ENCODE measurements at places on chromosomes 6 and 20.

- no peak for DNase-seq
Measured at GRCh38 chr6:70797625-70798024, 129.9 kb downstream of the SMAP1 start.

- no peak for DNase-seq
Measured at GRCh38 chr6:143015300-143015706, 45.4 kb upstream of the AIG1 start.

- DNase-seq = no peak
Measured at GRCh38 chr20:9514072-9514460, 324 bp upstream of the LAMP5 start.

GRCh38 chr6:158905277-158905676, 86.1 kb upstream of the EZR start:
- DNase-seq = no peak

GRCh38 chr6:11208267-11208666, 24.2 kb downstream of the NEDD9 start:
- DNase-seq = no peak

GRCh38 chr6:44624226-44624625, 236.7 kb downstream of the CDC5L start:
- DNase-seq = no peak

DNA sequence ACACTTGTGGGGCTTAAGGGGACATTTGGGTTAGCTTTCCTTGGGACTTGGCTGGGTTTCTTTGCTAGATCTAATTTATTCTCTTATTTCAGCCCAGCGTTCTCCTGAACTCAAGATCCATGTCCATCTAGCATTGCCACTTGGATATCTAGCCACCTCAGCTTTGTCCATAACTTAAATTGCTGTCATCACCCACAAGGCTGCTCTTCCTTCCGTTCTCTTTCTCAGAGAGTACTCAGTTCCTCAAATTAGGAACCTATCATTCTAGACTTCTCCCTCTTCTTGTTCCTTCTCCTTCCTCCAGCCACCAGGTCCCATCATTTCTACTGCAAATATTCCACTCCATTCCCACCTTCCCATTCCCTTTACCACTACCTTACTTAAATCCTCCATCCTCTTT, 4.3 kb downstream of the SMIM26 start:
- no peak for DNase-seq

DNA sequence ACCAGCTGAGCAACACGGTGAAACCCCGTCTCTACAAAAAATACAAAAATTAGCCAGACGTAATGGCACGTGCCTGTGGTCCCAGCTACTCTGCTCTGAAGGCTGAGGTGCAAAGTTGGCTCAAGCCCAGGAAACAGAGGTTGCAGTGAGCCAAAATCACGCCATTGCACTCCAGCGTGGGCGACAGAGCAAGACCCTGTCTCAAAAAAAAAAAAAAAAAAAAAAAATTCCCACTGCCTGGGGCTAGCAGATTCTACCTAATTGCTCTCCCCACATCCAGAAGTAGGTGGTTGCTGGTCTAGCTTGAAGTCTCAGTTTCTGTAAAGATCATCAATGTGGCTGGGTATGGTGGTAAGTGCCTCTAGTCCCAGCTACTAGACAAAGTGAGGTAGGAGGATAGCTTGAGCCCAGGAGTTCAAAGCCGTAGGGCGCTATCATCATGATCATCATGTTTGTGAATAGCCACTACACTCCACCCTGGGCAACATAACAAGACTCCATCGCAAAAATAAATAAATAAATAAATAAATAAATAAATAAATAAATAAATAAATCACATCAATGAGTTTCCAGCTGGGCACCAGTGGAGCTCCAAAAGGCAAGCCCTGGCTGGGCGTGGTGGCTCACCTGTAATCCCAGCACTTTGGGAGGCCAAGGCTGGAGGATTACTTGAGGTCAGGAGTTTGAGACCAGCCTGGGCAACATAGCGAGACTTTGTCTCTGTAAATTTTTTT, 6.3 kb upstream of the AP5S1 start:
- DNase-seq = no peak

GRCh38 chr6:6892744-6893583, 214.8 kb upstream of the RREB1 start:
- no peak for DNase-seq

DNA sequence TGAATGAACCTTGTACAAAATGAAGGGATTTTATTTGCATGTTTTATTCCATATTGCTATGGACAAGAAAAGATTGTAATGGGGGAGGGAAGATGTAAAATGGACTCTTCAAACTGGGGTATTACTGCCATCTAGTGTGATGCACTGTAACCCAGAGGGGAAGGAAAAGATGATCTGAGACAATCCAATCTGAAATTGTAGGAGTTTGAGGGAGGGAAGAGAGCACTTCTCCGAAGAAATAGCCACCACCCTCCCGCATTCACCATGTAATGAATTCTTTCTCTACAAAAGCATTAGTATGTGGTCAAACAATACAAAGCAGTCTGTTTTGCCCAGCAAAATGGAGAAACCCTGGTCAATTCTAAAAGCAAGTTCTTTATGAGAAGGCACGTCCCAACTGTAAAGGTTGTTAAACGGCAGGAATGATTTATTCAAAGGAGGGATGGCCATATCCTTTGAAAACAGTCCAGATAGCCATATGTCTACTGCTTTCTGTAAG, 679.5 kb upstream of the NRSN1 start:
- DNase-seq = no peak

GRCh38 chr20:62496568-62497218, 20.9 kb upstream of the GATA5 start:
- no peak for DNase-seq

GRCh38 chr6:131159578-131159977, 24.3 kb downstream of the AKAP7 start:
- no peak for DNase-seq

GRCh38 chr20:22762576-22763256, 178.3 kb upstream of the FOXA2 start:
- no peak for DNase-seq

- no peak for DNase-seq
Measured at GRCh38 chr6:46652232-46652602, 401 bp downstream of the CYP39A1 start.

GRCh38 chr6:132758689-132759088, 985 bp upstream of the VNN2 start:
- DNase-seq = no peak

- no peak for DNase-seq
Measured at GRCh38 chr6:113362301-113363047, 494.7 kb upstream of the MARCKS start.

- no peak for DNase-seq
Measured at GRCh38 chr20:38079353-38079752, 45.8 kb downstream of the RPRD1B start.

GRCh38 chr6:85402922-85403321, 47.0 kb upstream of the NT5E start:
- no peak for DNase-seq

- DNase-seq = no peak
Measured at GRCh38 chr6:11262242-11262641, 29.8 kb upstream of the NEDD9 start.

DNA sequence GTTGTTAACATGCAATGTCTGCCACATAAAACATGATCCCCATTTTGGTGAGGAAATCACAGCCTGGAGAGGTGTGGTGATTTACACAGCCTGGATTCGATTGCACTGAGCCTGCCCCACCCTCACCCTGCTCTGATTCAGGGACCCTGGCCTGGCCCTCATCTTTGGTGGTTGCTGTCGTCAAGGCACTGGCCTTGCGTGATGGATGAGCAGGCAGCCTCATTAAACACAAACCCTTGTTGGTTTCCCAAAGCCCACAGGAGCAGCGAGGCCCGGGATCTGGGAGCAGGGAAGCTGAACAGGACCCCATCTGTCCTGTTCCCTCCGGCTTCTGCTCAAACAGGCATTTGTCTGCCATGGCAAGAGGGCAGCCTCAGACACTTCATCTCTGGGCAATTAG, 70.8 kb downstream of the CHMP4B start:
- no peak for DNase-seq

DNA sequence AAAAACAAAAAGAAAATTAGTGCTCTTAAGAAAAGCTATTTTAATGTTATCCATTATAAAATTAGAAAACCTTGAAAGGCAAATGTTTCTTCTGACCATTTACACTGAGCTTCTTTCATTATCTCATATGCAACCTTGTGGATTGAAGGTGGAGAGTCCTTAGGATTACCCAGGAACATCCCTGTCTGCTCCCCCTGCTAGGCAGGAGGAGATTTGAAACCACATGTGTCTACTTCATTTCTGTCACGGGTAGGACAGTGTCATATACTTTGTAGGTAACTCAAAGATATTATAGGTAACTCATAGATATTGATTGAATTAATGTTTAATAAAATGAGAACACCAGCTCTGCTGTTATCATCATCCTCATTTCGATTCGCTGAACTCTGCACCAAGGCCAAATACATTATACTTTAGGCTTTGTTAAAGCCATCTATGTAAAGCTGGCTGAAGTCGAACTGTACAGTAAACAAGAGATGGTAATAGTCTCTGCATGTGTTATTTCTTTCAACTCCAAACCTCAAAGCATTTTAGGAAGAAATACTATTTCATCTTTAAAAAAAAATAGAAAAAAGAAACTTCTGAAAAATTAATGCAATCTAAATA, 49.5 kb downstream of the HDAC2 start:
- no peak for DNase-seq

GRCh38 chr20:64095927-64096326, 11.4 kb downstream of the NPBWR2 start:
- DNase-seq = no peak

DNA sequence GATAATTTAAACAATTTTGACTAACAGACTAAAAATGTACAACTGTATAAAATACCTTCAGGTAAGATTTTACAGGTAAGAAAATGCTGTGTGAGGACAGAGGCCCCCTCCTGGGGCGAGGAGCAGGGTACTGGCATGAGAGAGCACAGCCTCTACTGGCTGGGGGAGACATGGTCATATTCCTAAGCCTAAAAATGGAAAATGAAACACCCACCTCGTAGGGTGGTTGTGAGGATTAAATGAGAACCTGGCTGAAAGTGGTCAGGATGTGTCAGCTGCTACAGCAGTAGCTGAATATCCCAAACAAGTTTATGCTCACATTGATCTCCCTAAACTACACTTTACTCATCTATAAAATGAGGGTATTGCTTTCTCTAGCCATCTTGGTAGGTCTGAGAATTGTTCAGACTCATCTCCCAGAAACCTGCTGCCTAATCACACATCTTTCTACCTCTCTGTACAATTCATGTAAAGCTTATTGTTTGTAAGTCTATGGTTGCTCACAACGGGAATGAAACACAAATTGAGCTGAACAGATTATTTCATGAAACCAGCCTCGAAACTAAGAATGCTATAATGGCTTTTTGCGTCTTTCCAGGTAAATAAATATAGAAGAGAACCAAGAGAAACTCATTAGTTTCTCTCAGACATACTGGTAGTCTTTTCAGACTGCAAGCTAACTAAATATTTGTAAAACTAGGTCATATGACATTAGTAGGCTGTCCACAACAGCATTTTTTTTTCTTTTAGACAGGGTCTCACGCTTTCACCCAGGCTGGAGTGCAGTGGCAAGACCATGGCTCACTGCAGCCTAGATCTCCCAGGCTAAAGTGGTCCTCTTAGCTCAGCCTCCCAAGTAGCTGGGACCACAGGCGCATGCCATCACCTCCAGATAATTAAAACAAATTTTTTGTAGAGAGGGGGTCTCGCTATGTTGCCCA, 69.6 kb downstream of the POPDC3 start:
- DNase-seq = no peak

DNA sequence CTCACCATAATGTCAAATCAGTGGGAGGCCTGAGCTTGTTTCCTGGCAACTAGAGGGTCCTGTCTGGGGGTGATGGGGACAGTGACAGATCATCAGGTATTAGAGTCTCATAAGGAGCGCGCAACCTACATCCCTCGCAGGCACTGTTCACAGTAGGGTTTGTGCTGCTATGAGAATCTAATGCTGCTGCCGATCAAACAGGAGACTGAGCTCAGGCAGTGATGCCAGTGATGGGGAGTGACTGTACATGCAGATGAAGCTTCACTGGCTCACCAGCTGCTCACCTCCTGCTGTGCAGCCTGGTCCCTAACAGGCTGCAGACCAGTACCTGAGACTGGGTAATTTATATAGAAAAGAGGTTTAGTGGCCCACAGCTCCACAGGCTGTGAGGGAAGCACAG, 147.3 kb downstream of the TTLL2 start:
- DNase-seq = no peak

GRCh38 chr6:103723438-103724322, 1136.0 kb downstream of the HACE1 start:
- no peak for DNase-seq

- no peak for DNase-seq
Measured at GRCh38 chr6:160791981-160792418, 90.0 kb downstream of the PLG start.

DNA sequence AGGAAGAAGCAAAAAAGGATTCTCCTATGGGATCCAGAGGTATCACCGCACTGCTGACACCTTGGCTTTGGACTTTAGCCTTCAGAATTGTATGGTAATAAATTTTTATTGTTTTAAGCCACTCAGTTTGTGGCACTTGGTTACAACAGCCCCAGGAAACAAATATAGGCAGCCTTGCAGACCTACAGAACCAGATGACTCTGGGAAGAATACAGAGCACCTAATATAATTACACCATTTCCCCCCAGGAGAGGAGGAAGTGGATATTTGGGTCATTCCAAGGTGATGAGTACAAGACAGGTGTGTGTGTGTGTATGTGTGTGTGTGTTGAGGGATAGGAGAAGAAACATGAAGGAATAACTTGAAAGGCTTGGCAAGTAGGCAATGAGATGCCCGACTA, 84.2 kb upstream of the ENPP5 start:
- DNase-seq = no peak

- DNase-seq = no peak
Measured at GRCh38 chr6:42147138-42147562, 4.7 kb upstream of the C6orf132 start.

- DNase-seq = no peak
Measured at GRCh38 chr6:152775428-152775827, 24.8 kb downstream of the VIP start.

DNA sequence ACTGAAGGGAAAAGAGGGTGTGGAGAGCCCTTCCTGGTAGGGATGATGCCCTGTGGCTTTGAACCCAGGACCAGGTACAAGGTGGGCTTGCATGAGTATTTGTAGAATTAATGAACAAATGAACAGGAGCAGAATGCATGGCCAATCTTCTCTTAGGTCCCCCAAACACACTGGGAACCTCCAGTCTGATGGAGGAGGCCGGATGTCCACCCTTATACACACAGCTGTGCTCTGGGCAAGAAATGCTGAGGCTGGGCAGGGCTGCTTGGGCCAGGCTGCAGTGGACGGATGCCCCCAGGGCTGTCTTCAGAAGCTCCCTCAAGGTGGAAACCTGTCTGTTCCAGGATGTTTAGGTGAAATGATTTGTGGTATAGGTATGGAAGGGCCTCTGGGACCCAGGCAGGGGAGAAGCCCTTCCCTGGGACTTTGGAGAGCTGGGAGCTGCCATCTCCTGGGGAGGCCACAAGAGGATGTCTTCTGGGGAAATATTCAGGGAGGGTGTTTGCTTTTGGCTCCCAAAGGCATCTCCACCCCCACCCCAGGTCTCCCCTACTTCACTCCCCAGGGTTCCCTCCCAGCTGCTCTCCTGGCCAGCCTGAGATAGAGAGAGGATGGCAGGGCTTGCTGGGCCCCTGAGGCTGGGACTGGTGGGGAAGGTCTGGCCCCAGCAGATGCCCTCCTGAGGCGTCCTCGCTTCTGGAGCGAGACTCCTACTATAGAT, 23.3 kb downstream of the VEGFA start:
- DNase-seq = no peak

All from stimulated activated CD8-positive, alpha-beta memory T cell treated with anti-CD3 and anti-CD28 coated beads, Interleukin-15, amount 100 ng/mL, for 24 hours (primary cell).